ENCODE measurements at places on chromosomes 7 and 10.

- no peak for DNase-seq
Measured at GRCh38 chr10:31757831-31758230, 170.8 kb downstream of the ARHGAP12 start.

- DNase-seq: no peak
Measured at GRCh38 chr10:132359305-132360040, 27.5 kb downstream of the LRRC27 start.

DNA sequence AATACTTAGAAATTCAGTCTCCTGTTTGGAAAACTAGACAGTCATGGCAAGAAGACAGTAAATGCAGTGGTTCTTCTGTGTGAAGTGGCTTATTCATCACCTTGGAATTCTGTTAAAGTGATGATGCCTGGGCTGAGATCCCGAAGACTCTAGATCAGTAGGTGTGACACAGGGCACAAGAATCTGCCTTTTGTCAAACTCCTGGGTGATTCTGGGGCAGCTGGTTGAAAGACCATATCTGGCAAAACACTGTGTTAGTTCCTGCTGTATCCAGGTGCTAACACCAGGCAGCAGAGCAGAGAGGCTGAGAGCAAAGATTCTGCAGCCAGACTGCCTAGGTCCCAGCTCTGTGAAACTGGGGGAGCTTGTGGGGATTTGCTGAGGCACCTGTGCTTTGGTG, 26.5 kb downstream of the MRC1 start:
- no peak for DNase-seq

GRCh38 chr10:65430979-65431378, 1494.9 kb upstream of the LRRTM3 start:
- DNase-seq: no peak

DNA sequence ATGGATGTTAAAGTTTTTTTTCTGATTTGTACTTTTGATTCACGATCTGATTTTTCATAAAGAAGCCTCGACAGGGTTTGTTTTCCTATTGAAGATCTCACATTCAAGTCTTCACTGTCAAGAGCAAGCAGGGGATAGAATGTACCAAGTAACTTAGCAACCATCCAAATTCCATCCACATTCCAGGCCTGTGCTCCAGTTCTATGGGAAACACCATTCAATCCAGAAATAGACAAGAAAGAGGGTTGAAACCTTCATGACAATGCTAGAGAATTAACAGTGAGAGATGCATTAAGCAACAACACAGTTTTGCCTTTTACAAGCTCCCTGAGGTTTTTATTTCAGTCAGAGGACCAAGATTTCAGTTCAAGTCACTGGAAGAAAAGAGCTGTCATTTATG, 300.2 kb downstream of the NEBL start:
- no peak for DNase-seq

DNA sequence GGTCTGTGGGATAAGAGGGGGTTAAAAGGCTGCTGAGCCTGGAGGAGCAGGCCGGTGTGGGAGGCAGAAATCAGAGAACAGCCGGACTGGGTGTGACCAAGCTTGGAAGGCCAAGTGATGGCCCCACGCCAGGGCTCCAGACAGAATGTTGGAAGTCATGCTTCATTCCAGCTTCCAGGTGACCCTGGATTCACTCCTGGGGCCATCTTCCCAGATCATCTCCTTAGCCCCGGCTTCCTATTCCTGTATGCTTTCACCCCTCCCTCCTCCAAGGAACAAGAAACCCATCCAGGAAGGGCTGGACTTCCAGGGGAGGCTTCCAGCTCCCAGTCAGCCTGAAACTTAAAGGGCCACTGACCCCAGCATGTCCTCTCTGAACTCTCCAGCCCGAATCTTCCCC, 1.0 kb downstream of the INMT start:
- no peak for DNase-seq

- no peak for DNase-seq
Measured at GRCh38 chr10:126407831-126408230, 19.6 kb upstream of the ADAM12 start.

GRCh38 chr10:24086296-24087086, 122.4 kb upstream of the KIAA1217 start:
- no peak for DNase-seq

- DNase-seq: no peak
Measured at GRCh38 chr10:101380353-101381017, 26.5 kb downstream of the BTRC start.

GRCh38 chr7:47693216-47693615, 111.3 kb upstream of the TNS3 start:
- no peak for DNase-seq

DNA sequence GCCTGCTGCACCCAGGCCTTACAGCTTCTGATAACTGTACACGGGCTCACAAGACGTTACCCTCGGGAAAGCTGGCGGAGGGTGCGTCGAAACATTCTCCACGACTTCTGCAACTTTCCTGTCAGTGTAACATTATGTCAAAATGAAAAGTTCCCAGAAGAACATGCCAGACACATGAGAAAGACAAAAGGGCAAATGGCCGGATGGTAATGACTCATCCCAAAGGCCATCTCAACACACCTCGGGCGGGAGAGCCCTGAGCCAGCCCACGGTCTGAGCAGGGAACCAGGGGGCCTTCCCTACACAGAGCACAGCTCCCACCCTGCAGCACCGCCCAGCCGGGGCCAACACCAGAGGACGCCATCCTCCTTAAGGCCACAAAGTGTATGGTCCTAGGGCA, 118.7 kb downstream of the MAD1L1 start:
- DNase-seq: no peak

DNA sequence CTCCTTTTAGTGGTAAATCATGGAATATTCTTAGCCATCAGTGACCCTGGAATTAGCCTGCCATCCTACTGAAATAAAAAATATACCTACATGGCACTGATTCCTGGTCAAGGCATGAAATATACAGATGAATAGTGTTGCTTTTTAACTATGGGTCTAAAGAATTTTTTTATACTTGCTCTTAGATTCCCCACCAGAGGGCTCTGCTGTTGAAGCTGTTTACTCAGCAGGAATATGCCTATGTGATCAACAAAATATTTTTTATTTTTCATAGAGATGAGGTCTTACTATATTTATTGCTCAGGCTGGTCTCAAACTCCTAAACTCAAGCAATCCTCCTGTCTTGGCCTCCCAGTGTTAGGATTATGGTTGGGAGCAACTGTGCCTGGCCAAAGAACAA, 13.5 kb downstream of the ZC3HC1 start:
- no peak for DNase-seq

DNA sequence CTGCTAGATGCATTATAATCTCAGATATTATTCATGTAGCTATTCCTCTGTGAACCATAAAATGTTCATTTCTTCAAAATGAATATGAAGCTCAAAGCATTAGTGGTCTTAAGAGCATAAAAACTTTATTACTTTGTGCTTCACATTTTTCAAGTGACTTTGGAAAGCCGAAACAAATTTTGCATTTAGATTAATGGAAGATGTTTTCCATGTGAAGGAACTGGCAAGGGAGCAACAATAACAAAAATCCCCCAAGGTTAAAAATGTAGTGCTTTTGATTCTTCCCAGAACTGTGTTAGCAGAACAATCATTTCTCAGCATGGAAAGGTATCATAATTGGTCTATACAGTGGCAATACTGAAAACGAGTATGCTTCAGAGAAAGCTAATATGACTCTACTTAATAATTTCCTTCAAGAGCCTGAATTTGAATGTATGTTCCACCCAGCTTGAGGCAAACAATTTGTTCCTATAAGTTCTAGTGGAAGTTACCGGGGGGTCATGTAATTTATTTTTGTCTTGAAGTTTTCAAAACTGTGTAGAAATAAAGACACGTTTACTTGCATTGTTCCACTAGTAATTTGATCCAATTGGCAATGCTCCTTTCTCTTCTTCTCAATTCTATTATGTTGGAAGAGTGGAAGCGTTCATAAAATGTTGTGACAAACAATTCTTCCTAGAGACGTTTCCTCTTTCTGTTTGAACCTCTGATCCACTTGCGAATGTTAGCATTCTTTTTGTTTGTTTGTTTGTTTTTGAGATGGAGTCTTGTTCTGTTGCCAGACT, 665.4 kb downstream of the AUTS2 start:
- no peak for DNase-seq

- no peak for DNase-seq
Measured at GRCh38 chr10:58968389-58968755, 208.1 kb upstream of the PHYHIPL start.

GRCh38 chr10:98410759-98411158, 4.2 kb downstream of the PYROXD2 start:
- no peak for DNase-seq

DNA sequence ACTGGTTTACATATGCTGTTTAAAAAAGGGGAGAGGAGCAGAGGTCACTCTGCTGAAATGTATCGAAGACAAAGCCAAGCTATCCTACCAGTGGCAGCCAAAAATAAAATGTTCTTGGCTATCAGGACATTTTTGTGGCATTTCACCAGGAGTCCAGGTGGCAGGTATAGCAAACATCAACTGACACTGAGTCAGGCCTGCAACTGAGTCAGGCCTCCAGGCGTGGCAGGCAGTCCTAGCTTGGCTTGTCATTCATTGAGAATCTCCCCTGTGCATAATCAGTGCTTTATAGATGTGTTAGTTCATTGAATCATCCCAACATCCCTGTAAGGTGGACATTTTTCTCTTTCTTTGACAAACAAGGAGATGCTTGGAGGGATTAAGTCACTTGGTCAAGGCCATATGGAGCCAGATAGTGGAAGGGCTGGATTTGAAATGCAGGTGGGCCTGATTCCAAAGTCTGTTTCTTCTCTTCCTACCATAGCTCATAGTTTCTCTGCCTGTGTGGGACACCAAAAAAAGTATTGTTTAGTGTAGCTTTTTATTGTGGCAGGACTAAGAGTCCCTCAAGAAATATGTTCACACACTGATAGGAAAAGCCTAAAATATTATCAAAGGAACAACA, 4.3 kb downstream of the DYNC1I1 start:
- DNase-seq: no peak

DNA sequence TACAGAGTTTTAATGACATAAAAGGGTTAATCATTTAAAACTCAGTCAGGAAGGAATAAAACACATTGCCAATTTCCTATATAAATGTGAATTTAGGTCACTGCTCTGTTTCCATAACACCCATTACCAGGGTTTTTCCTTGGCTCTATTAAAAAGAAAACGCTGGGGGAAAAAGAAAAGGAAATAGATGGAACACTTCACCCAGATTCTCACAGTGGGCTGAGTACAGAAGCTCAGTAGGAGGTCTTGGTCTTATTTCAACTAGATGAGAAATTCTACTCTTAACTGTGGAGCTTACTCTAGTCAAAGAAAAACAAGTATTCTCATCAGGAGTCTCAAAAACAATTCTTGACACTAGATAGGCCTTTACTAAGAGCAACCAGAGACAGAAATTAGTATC, 36.5 kb downstream of the GLUD1 start:
- no peak for DNase-seq

GRCh38 chr7:133797818-133798520, 329.2 kb upstream of the LRGUK start:
- DNase-seq: no peak

- DNase-seq: no peak
Measured at GRCh38 chr7:41383596-41383995, 319.3 kb downstream of the INHBA start.

DNA sequence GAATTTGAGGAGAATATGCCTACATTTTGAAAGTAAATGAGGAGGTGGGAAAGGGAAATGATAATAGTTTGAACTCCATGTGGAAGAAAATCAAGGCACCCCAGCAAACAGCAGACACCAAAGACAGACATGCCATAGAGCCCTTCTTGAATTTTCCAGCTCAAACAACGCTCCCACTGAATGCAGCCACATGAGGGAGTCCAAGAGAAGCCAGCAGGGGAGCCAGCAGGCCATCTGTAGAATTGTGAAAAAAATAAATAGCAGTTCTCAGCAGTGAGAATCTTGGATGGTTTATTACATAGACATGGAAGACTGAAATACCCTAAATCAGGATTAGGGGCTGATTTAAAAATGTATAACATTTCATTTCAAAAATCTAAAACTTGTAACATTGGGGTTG, 1567.3 kb upstream of the LRRTM3 start:
- DNase-seq: no peak

DNA sequence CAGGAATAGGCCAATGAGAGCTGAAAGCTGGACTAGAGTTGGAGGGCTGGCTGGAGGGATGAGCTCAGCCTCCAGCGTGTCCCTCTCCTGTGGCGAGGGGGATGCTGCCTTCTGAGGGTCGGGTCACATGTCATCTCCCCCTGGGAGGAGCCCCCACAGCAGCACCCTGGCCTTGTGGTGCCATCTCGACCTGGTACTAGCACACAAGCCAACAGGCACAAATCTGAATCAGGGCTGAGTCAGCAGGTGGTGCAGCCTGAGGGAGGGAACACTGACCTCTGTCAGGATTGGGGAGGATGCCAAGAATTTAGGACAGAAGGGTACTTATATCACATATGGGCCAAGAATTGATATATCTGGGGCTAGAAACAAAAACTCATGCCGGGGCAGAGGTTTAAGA, 280.4 kb downstream of the CELF2 start:
- no peak for DNase-seq

DNA sequence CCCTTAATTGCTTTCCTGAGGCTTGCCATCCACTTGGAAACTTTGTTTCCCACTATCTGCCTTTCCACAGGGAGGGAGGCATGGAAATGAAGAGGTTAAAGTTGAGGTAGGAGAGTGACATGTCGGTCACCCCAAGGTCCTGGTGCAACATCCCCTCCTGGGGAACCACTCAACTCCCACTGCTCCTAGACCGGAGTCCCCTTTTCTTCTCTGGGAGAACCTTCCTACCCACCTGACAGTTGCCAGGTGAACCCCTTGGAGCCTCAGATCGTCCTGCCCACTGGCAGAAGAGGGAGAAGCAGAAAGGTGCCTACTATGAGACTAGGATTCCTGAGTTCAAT, 21.7 kb downstream of the IMPDH1 start:
- no peak for DNase-seq

DNA sequence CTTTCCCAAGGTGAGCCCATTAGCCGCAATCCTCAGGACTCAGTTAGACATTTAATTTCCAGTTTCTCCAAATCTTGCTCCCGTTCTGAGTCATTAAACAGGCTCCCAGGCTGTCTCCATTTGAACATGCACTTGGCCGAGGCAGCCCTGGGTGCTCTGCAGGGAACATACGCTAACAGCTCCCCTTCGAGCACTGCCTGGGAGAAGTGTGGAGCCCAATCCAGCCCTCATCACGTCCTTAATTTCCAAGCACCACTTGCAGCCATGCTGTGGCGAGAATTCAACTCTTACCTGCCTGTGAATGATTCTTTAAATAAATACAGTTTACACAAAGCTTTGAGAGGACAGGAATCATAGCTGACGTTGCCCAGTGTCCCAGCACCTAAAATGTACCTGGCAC, 218.2 kb downstream of the CCSER2 start:
- DNase-seq: no peak

- no peak for DNase-seq
Measured at GRCh38 chr7:106365252-106366005, 80.6 kb upstream of the NAMPT start.

- no peak for DNase-seq
Measured at GRCh38 chr10:34789966-34790506, 25.1 kb downstream of the PARD3 start.

DNA sequence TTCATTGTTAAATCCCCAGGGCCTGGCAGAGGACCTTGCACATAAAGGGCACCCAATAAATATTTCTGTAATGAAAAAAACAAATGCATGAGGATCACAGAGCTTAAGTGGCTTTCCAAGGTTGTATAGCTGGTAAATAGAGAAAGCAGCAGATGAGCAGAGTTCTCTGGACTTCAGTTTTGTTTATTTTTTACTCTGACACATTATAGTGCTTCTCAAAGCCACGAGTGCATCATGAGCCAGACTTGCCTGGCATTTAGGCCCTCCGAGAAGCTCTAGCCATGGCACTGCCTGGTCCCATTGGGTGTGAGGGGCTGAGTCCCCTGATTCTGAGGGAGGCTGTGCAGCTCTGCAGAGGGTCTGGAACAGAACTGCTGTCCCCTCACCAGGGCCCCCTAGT, 87.2 kb upstream of the ZNF32 start:
- DNase-seq: no peak

GRCh38 chr7:151272405-151272804, 23.9 kb upstream of the SMARCD3 start:
- DNase-seq: no peak
